ENCODE measurements at places on chromosomes 1 and 21. TPM values are rescaled to one million over a fixed set of nuclear protein-coding genes. Genes with fewer than 3 reads are reported as not detected.

The FAAH gene
- total RNA-seq: 2.4 TPM

The SERPINC1 gene
- not detected for total RNA-seq

The B3GALT5 gene
- total RNA-seq: under 0.01 TPM

The KCNE2 gene
- total RNA-seq: not detected

The ANXA9 gene
- under 0.01 TPM for total RNA-seq

The C1QTNF12 gene
- total RNA-seq: 0.36 TPM

The MTMR11 gene
- total RNA-seq: 13.3 TPM

Measured in osteoblast (primary cell).